ENCODE measurements at places on chromosomes 12 and 14.

- DNase-seq: no peak
Observed at GRCh38 chr12:7695237-7695560, 376 bp downstream of the GDF3 start.

GRCh38 chr12:172732-173161, 41.2 kb downstream of the SLC6A12 start:
- no peak for DNase-seq

DNA sequence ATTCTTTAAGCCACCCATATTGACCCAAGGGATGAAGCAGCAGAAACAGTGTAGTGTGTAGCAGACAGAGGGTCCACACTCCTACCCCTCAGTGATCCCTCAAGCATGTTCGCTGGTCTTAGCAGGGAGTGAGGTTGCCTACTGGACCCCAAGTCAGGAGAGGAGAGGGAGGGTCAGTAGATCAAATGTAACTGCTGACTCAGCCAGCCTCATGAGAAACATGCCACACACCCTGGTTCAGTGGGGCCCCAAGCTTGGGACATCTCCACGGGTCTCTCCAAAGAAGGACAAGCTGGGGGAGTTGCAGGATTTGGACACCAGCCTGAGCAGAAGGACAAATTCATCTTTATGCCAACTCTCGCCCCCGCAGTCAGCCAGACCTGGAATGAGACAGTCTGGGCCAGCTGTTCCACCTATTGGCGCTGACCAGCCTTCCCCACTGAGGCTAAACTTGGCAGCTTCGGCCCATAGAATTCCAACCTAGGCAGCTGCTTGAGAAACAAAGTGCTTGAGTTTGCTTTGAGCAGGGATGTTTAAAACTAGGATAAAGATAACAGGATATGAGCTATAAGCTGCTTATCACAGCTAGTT, 66.0 kb upstream of the ACTN1 start:
- peak; percentile 73 for DNase-seq

DNA sequence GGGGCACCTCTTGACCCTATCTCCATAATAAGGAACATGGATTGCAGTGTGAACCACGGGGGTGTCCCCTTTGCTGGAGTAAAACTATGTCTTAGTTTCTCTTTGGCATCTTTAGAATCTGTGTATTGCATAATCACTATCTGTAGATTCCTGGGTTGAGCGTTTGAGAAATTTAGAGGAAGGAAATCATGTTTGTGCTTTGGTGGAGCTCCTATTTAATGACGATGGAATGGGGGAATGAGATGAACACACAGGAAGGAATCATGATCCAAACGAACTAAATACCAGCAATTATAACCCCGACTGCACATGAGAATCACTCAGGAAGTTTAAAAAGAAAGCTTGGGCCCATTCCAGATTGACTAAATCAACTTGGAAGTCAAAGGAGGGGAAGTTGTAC, 1.3 kb upstream of the MYG1 start:
- DNase-seq: peak; percentile 80

GRCh38 chr14:55399852-55400251, 11.8 kb downstream of the ATG14 start:
- no peak for DNase-seq

DNA sequence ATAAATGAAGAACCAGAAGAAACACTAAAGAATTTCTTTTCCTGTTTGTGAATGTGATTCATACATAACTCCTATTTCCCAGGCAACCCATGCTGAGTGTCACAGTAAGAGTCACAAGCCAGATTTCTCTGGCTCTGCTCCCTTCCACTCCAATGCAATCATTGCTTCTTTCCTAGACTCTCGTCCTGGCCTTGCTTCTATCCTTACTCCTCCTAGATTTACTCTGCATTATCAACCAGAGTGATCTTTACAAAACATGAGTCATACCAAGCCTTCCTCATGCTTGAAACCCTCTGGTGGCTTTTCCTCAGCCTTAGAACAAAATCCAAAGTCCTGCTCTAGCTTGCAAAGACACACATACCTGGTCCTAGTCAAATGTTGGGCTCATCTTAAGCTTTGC, 13.3 kb downstream of the IL22 start:
- peak; percentile 75 for DNase-seq

All from GM03348 (cell line).